ENCODE measurements at places on chromosomes 7 and 10.

GRCh38 chr10:67224553-67224952 is 298.7 kb downstream of the LRRTM3 start:
- no peak for DNase-seq

GRCh38 chr10:4708123-4708759 is 117.8 kb upstream of the AKR1E2 start:
- no peak for DNase-seq

DNA sequence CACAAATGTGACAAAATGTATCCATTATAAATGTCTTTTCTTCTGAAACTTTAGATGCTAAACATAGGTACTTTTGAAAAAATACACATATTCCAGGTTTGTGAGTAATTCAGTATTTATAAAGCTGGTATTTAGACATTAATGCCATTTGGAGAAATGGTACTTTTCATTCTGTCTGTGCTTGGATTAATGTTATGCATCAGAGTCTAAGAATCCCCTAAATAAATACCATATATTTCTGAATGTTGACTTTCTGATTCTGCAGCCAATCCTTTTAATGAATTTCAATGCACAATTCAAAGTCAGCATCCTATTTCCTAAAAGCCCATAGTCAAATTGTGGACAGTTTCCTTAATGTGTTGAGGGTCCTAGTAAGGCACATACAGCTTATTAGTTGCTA is 145.0 kb downstream of the DKK1 start:
- DNase-seq: no peak

GRCh38 chr10:76647301-76647700 is 990.3 kb downstream of the KCNMA1 start:
- DNase-seq: no peak

- no peak for DNase-seq
These were observed 994 bp upstream of the CYP51A1 start for GRCh38 chr7:92135052-92135889.

DNA sequence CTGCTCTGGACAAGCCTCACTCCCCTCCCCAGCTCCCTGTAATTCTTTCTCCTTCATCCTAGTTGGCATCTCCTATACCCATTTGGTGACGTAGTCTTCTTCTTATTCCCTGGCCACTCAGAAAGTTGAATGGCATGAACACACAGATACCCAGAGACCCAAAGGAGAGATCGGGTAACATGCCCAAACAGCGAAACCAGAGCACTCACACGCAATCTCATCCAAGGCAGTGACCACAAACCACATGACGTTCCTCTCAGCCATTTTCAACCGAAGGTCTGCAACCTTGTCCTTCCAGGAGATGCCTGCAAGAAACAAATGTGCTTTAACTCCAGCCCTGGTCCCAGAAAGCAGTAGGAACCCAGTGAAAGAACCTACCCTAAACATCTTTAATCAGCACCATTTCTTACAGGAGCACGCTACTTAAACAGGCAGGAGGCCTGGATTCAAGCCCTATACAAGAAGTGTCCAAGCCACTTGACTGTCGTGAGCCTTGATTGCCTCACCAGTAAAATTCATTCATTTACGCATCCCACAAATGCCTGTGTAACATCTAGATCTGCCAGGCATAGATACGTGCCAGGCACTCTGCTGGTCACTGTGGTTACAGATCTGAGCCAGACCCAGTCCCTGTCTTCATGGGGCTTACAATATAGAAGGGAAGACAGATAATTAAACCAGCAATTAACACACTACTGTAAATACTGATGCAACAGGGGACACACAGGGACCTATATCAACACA is 37.1 kb downstream of the XPNPEP1 start:
- peak; percentile 28 for DNase-seq

GRCh38 chr10:64733980-64734379 is 1212.8 kb downstream of the REEP3 start:
- DNase-seq: no peak

- no peak for DNase-seq
These were observed 47.8 kb upstream of the LRRC17 start for GRCh38 chr7:102864958-102865357.

- no peak for DNase-seq
These were observed 36.6 kb downstream of the AMZ1 start for GRCh38 chr7:2724453-2725177.

DNA sequence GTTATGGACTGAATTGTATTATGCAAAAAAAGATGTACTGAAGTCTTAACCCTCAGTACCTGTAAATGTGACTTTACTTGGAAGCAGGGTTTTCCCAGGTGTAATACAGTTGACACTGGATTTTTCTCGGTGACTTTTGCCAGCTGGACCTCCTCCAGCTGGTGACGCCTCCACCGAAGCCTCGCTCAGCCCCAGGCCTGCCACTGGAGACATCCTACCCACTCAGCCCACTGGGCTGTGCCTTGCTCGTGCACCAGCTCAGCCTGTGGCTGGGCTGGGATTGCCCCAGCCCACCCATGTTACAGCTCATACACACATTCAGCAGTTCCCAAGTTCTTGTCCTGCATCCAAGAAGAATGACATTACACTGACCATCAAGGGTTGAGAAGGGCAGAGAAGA is 42.4 kb upstream of the GPR22 start:
- DNase-seq: no peak

DNA sequence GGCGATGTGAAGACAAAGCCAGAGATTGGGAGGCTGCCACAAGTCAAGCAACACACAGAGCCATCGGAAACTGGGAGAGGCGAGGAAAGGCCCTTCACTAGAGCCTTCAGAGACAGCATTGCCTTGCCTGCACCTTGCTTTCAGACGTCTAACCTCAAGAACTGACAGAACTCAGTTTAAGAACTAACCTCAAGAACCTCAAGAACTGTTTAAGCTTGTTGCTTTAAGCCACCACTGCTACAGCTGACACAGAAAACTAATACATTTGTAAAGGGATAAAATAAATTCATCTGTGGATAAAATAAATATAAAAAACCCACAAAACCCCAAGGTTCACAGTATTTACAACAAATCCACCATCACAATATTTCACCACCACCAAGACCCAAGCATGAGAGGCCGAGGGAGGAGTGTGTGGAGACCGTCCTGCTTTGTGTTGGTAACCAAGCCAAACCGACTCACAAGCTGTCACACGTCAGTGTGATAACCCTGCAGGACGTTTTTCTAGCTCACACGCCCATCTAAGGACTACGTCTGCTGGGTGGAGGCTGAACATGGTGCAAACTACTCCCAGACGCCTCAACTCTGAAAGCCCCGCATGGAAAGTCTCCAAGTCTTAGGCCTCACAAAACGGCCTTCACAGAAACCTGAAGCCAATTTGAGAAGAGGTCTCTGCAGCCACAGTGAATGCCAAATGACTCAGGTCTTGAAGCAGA is 116.8 kb downstream of the ABLIM1 start:
- DNase-seq: peak; percentile 8

- DNase-seq: no peak
These were observed 147.3 kb downstream of the MGMT start for GRCh38 chr10:129614341-129614740.

GRCh38 chr7:155464183-155464582 is 6.3 kb downstream of the EN2 start:
- no peak for DNase-seq

GRCh38 chr7:17988141-17988540 is 39.5 kb downstream of the PRPS1L1 start:
- no peak for DNase-seq

GRCh38 chr7:137728426-137728825 is 118.3 kb downstream of the DGKI start:
- no peak for DNase-seq

DNA sequence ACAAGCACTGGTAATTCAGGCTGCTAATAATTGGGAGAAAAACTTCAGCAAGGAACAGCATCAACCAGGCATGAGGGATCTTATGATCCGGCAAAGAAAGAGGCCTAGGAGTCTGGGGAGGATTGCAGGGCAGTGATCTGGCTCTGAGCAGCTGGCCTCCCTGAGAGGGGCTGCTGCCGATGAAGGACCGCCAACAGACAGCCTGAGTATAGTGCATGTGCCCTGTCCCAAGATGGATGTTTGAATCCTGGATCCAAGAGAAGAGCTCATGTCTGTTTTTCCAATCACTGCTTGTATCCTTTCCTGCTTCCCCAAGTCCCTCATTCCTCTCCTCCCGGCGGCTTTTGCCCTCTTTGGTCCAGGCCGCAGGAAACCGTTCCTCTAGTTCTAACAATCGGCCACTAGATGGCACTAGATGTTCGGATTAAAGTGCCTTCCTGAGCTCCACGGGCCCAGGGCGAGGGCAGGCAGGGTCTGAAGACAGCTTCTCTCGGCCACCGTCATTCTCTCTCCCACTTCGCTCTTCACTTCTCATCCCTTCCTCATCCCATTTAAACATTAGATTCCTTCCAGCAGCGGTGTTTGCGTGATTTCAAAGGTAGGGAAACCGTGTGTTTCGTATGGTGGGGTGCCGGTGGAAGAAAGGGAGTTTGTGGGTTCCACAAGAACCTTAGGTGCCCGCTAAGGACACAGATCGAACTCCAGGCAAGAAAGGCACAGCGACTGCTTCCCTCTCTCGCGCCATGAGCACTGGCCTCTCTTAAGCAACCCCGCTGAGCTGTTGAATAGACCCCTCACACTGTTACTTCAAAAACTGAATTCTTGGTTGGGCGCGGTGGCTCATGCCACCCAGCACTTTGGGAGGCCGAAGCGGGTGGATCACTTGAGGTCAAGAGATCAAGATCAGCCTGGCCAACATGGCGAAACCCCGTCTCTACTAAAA is 82.4 kb downstream of the ADCYAP1R1 start:
- peak; percentile 5 for DNase-seq

GRCh38 chr7:75072981-75073283 is 670 bp downstream of the RCC1L start:
- DNase-seq: no peak

DNA sequence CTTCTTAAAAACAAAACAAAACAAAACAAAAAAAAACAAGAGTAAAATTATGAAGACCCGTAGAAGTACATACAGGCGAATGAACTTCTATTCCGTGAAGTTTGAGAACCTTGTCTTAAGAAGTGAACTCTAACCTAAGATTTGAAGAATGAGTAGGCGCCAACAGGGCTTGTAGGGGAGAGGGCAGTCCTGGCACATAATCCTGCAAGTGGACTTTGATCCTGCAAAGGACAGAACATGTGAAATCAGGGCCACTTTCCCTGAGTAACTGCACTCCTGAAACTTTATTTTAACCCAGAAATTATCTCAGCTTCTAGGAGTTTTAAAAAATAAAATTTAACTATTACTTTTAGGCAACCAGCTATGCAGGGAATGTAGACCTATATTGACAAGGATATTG is 62.0 kb downstream of the GNAT3 start:
- DNase-seq: no peak

- no peak for DNase-seq
These were observed 303.4 kb downstream of the WDR37 start for GRCh38 chr10:1359626-1359955.

DNA sequence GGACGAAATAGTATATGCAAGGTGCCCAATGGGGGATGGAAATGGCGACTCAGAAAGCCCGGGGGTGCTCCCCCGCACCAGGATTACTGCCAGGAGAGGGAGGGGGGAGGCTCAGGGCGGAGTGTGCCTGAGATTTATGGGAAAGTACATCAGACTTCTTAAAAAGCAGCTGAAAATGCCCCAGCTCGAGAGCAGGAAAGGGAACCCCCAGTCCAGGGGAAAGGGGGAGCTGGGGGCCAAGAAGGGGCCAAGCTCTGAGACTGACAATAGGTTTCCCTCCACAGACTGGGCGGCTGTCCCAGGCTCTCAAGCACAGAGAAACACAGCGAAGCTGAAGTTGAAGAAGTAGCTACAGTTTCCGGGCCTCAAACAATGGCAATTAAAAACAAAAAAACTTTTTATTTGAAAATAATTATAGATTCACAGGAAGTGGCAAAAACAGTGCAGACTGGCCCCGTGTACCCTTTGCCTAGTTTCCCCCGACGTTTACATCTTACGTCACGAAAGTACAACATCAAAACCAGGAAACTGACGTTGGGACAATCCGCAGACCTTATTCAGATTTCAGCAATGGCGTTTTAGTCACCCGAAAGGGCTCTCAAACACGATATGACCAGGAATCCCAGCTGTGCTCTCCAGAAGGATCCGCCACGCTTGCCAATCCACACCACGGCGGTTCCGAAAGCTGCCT is 83.9 kb upstream of the FGFR2 start:
- no peak for DNase-seq

DNA sequence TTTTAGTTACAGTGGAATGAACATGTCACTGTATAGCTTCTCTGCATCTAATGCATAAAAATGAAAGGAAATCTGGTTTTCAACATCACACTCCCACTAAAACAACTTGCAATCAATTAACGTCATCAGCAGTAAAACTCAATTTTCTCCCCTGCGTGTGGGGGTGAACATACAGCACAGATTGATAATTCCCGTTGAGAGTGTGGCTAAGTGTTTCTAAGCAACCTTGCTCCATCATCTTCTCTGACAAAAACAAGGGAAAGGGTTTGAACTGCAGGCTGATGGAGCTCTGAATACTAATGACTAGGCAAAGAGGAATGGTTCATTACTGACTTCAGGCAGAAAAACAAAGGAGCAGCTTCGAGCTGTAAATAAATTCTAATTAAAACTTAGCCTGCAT is 238.3 kb downstream of the PARD3 start:
- DNase-seq: no peak

DNA sequence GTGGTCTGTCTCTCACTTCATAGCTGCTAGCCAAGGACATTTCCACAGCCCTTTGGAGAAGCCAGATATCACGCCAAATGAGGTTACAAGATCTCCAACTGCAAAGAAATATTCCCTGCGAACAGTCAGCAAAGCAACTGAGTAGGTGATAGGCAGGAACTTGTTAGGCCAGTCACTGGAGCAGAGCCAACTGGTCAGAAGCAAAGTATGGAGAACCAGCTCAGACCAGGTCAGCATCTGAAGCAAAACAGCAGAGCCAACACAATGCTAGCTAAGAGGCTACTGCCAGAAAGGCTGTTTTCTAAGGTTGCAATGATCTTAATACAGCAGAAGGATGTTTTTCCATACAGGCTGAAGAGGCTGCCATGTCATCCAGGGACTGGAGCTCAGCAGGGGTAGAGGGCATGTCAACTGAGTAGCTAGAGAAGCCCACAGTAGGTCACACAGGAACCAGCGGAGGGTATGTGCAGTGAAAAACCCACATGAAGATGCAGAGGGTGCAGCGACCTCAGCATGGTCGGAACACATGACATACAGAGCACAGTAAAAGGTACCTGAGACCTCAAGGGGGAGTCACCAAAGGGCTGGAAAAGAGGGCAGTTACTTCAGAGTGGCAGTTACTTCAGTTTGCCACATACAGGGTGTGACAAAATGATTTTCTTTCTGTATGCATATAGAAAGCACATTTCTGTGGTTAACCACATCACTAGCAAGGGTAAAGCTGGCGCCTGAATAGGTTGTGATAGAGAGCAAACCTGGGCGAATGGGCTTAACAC is 8.9 kb downstream of the SEC31B start:
- no peak for DNase-seq

- no peak for DNase-seq
These were observed 94.1 kb downstream of the ALOX5 start for GRCh38 chr10:45468079-45468478.

GRCh38 chr7:106289848-106290247 is 5.1 kb upstream of the NAMPT start:
- no peak for DNase-seq

DNA sequence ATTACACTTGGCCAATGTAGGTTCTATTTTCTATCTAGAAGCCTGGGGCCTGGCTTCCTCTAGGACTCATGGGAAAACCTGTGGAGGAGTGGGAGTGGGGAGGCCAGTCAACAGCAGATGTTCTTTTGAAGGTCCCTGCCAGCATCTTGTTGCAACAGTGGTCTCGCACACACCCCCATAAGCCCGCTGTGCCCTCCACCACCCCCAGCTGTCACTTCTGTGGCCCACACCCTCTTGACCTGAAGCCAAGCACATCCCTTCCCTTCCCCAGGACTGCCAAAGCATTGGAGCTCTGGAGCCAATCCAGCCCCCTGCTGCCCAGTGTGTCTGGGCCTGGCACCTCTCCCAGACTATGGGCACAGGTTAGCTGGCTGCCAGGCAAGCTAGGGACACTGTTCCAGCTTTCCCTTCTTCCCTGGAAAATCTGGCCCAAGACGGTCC is 1.9 kb upstream of the STX1A start:
- no peak for DNase-seq
